ENCODE measurements at places on chromosomes 2 and 18.

DNA sequence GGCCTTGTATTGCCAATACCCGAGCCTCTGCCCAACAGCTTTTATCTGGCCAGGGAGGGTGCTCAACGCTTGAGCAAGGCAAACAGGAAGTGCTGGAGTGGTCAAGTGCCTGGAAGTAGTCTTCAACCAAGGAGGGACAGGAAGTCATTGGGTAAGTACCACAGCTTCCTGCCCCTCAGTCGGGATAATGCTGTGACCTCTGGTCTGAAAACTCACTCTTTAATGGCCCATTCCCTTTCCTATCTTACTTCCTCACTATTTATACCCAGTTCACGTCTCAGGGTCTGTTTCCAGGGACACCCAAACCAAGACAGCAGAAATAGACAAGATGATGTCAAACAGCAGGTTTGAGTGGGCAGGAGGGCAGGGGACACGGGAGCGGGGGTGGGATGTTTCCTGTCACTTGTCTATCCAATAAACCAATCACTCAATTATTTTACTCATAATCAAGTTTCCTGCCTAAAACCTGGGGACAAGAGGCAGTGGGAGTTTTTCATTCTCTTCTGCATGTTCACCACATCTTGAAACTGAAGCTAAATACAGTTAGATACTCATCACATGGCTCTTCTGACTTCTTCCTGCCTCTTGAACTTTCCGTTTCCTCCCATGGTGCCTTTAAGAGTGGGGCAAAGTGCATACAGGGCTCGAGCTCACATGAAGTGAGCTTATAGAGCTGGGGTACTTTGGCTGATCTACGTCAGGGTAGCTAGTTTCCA lies 68.9 kb upstream of the CAB39 start:
- no peak for DNase-seq

- DNase-seq, result no peak
Observed at GRCh38 chr2:62789918-62790317, 84.4 kb downstream of the EHBP1 start.

DNA sequence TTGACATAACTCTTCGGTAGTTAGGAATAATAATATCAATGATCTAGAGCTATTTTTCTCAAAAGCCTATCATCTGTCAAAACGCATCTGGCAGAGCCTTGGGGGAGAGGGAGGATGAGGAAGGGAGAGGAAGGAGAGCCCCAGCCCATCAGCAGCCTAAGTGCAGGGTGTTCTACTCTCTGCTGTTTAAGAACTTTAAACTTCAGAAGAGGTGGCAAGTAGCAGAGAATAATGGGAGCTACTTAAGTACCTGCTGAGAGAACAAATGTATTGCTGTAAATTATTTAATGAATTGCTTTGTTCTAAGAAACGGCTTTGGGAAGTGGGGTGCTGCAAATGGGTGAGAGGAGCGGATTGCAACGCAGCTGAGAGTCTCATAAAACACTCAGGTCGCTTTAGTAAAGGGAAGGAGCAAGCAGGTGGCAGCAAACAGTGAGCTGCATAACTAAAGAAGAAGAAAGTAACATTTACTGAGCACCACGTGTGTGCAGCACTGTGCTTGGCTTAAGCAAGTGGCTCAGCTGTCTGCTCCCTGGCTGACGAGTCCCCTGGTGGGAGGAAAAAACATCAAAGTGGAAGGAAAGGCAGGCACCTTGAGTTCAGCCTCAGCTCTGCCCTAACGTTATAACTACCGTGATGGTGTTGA lies 26.3 kb upstream of the SH3RF3 start:
- DNase-seq, result peak; percentile 48

DNA sequence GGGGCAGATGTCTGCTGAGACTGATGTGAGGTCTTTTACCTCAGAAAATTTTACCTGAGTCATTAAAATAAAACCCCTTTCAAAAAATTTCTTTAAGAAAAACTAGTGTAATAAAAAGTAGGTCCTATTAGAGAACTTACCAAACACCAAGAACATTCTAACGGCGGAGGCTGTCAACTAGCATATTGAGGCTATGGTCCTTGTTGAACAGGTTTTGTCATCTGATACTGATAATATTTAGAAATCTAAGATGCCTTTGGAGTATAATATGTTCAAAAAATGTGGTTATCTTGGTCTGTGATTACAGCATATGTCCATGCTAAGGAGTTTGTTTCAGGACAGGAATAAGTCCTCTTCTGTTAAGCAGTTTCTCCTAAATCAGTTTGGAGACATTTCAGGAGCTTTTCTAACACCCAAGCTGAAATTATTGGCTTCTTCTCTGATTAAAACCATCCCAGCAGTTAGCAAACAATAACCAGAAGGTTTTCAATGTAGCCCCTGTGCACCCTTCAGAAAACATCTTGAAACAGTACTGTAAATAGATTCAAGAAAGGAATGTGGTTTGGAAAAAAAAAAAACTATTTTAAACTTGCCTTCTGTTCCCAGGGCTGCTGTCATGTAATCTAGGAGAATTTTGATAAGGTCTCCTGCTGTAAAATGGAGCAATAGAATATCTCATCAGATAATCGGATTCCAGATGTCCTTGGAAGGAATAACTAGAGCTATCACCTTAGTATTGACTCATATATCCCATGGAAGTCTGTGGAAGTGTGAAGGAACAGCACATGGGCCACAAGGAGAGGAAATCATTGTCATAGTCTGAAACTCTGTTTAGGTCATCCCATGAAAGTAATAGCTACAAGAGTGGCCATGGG lies 58.7 kb upstream of the B3GNT2 start:
- no peak for DNase-seq

DNA sequence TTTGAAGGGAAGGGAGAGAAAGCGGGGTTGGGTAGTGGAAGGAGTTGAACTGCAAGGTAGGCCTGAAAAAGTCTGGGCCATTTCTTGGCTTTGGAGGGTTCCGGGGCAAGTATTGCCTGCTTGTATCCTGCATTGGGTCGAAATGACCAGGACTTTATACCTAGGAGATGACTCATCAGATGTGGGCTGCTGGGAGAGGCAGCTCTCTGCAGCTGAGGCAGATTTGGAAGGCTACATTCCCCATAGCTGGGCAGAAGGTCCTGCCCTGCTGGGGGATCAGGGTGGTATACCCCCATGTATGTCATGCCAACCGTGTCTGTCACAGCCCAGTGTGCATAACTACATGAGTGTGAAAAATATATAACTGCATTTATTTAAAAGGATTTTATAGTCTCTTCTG lies 171.8 kb upstream of the SPRED2 start:
- no peak for DNase-seq

DNA sequence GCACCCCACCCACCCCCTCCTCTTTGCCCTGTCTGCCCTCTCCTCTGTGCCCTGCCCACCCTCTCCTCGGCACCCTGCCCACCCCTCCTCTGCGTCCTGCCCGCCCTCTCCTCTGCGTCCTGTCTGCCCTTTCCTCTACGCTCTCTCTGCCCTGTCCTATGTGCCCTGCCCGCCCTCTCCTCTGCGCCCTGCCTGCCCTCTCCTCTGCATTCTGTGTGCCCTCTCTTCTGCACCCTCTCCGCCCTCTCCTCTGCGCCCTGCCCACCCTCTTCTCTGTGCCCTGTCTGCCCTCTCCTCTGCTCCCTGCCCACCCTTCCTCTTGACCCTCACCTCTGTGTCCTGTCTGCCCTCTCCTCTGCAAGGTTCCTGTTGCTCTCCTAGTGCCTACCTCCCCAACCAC lies 233.6 kb downstream of the SMAD2 start:
- no peak for DNase-seq

GRCh38 chr2:225493420-225494099 lies 94.0 kb downstream of the NYAP2 start:
- no peak for DNase-seq

DNA sequence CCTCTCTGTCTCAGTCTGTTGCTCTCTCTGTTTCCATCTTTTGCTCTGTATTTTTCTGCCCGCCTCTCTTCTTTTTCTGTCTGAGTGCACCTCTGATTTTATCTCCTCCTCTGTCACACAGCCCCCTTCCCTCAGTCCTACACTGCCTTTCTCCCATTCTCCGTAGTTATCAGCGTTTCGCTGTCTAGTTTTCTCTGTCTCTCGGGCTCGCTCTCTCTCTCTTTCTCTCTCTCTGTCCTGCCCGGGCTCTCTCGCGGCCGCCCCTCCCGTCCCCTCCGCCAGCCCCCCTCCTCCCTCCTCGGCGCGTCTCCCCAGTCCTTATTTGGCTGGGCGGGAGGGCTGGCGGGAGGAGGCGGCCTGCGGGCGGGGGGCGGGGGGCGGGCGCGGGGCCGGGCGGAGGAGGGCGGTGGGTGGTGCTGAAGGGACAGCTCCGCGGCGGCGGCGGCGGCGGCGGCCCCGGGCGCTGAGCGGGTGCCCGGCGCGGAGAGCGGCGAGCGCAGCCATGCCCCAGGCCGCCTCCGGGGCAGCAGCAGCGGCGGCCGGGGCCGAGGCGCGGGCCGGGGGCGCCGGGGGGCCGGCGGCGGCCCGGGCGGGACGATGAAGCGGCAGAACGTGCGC lies at the start of gene KCNK3:
TSS of gene KCNK3 (plus strand) at position 444 of the 618 bp plus-strand sequence. CDS start at position 598, 154 bp downstream.
- no peak for DNase-seq

DNA sequence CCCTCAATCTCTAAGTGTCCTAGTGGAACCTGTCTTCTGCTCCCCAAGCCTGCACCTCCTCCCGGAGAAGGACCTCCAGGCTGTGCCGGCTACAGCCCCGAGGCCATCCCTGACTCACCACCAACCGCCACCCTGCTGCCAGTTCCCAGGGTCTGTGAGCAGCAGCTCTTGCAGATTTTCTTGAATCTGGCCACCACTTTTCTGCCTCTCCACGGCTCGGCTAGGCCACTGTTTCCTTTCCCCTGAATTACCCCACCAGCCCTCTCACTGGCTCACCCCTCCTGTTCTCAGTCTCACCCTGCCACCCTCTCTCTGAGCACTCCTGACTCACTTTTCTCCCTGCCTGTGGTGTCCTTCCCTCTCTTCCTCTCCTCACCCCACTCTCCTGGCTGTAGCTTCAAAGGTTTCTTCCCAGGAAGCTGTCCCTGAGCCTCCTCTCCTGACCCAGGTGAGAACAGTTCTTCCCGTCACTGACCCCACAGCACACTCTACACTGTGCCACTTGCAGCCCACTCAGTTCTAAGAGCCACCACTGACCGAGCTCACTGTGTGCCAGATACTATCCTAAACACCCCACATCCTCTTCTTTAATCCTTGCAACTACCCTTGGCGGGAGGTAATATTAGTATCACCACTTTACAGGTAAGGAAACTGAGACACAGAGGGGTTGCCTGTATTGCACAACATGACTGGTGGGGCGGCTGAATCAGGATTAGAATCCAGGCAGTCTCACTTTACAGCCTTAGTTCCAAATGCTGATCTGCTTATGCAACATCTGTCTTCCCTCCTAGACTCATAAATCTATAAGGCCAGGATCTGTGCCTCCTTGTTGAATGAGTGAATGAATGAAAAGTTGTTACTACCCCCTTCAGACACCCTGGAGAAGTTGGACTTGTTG lies 111.6 kb downstream of the SMAD7 start:
- no peak for DNase-seq

GRCh38 chr2:217491271-217491670 lies 511.5 kb downstream of the TNS1 start:
- DNase-seq, result no peak

DNA sequence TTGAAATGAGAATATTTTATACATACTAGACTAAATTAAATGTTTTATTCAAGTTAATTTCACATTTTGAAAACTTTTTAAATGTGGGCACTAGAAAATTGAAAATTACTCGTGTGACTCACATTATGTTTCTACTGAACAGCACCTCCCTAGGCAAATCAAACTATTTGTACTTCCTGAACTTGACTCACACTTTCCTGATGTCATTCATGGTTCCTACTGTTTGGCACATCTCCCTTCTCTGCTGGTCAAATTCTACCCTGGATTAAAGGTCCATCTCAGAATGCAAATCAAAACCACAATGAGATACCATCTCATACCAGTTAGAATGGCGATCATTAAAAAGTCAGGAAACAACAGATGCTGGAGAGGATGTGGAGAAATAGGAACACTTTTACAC lies 16.7 kb downstream of the LHCGR start:
- DNase-seq, result no peak

All from iPS DF 19.7 (cell line).